ENCODE measurements at places on chromosomes 2 and 18.

GRCh38 chr2:237122214-237122666 lies 36.6 kb downstream of the COPS8 start:
- peak; percentile 57 for DNase-seq

- DNase-seq, result no peak
Measured at GRCh38 chr18:11005528-11005927, 143.8 kb downstream of the PIEZO2 start.

DNA sequence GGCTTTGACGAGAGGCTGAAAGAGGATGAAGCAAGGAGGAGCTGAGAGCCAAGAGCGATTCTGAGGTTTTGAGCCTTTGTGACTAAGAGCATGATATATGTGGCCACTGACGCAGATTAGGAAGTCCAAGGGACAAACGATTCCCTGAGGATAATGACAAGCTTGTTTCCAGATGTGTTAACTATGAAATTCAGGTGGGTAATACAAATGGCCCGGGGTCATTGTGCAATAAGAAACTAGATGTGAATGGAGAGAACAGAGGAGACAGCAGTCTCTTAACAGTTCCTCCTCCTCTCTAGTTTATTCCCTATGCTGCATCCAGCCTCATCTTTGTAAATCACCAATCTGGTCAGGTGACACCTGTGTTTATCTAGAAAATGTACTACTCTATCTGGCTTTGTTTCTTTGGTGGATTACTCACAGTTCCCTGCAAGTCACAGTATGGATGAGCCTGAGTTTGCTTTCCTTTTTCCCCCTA lies 84.2 kb downstream of the SOCS6 start:
- no peak for DNase-seq

DNA sequence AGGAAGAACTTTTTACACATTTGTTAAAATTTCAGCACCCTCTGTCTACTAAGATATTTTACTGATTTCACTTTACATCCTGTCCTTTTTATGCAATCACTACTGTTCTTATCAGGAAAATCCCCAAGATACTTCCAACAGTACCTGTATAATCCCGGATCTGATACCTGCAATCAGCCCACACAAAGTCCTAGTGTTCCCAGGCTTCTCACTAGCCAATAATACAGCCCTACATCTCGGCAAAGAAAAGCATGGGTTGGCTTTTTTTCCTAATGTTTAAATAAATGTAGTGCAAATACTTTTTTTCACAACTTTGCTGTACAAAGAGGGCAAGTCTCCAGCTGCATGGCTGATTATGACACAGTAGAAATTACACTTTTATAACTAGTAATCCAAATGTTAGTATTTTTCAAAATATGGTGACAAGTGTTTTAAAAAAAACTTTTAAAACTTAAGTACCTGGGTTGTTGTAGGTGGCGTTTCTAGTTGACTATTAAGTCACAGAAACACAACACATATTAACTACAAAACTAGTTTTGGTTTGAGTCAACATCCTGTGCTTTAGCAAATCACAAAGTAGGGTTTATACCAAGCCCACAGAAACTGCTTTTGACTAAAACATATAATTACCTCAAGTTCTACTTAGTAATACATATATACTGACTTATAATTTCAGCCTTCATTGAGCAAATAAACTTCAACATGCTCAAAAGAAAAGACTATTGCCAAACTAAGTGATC lies 19.5 kb downstream of the CNOT11 start:
- no peak for DNase-seq

GRCh38 chr18:58590254-58590653 lies 38.6 kb downstream of the ALPK2 start:
- peak; percentile 49 for DNase-seq

GRCh38 chr2:114569166-114569565 lies 126.7 kb downstream of the DPP10 start:
- DNase-seq, result no peak

DNA sequence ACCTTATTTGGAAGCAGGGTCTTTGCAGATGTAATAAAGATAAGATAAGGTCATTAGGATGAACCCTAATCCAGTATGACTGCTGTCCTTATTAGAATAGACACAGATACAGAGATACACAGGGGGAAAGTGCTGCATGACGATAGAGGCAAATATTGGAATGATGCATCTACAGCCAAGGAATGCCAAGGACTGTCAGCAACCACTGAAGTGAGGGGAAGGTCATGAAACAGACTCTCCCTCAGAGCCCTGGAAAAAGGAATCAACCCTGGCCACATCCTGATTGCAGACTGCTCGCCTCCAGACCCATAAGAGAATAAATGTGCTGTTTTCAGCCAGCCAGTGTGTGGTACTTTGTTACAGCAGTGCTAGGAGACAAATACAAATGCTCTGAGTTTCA lies 14.8 kb downstream of the TMEM237 start:
- no peak for DNase-seq

GRCh38 chr18:63224630-63225029 lies 94.9 kb downstream of the BCL2 start:
- DNase-seq, result no peak

DNA sequence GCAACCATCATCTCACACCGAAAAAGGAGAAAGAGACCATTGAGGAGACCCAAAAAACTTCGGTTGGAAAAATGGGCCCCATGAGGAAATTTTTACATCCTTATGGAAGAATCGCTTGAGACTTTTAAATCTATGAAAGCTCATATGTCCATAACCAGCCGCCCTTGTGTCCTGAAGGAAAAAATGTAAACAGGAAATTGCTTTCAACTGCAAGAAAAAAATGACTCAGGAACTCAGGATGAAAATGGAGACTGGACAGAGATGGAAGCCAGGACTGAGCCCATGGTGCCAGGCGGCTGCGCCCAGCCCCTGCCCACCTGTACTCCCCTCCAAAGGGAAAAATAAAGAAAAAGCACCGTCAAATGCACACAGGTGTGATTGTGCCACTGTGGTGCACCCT lies 81.5 kb upstream of the SLC66A3 start:
- no peak for DNase-seq

DNA sequence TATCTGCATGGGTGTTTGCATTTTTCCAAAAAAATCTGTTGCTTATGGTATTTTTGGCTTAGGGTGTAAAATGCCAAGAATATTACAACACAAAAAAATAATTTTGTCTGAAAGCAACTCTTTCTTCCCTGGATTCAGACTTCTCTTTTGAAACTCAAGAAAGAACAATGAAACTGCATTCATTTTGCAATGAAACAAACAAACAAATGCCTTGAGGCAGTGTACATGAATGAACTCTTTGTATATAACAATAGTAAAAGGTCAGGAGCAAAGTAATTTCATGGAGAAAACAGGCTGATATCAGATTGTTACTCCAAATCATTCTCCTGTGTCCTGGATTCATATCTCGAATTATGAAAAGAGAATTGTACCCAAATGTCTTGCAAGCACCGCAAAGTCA lies 301.6 kb upstream of the CDH20 start:
- DNase-seq, result no peak

DNA sequence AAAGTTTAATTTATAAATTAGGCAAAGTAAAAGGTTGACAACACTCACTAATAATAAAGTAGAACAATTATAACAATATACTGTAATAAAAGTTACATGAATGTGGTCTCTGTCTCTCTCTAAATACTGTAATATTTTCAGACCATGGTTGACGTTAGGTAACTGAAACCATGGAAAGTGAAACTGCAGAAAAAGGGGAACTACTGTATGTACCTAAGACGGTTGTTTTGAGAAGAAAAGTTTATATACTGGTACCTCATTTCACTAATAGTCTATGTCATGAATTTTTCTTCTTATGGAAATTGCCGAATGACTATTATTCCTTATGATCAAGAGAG lies 166.7 kb upstream of the ZNF521 start:
- DNase-seq, result no peak

GRCh38 chr2:21067859-21068537 lies 24.1 kb upstream of the APOB start:
- no peak for DNase-seq

DNA sequence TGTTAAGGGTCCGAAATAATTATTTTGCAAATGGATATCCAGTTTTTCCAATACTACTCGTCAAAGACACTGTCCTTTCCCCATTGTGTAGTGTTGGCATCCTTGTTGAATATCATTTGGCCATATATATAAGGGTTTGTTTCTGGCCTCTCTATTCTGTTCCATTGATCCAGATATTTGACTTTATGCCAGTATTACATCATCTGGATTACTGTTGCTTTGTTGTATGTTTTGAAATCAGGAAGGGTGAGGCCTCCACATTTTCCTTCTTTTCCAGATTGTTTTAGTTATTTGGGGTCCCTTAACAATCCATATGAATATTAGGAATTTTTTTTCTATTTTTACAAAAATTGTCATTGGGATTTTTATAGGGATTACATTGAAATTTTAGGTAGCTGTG lies 244.1 kb downstream of the GPD2 start:
- no peak for DNase-seq

- peak; percentile 42 for DNase-seq
Measured at GRCh38 chr18:22005191-22005841, 164.1 kb upstream of the GATA6 start.

DNA sequence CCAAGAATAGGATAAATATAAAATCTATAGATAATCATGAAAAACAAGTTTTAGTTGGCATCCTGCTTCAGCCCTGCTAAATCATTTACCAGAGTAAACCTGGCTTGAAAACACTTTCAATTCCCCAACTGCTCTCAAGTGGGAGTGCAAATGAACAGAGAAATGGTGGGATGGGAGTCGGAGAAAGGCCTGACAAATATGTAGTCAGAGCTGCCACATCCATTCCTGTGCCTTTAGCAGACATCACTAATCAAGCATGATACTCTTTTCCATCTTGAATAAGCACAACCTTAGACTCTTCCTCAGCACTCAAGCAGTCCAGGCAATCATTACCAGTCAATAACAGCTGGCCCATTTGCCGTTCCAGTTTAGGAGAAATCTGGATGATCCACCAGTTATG lies 101.3 kb downstream of the ANKRD44 start:
- DNase-seq, result no peak

- no peak for DNase-seq
Measured at GRCh38 chr2:179932786-179933185, 71.4 kb upstream of the ZNF385B start.

GRCh38 chr2:209960676-209961630 lies 41.5 kb upstream of the RPE start:
- peak; percentile 40 for DNase-seq

GRCh38 chr2:149456285-149456684 lies 125.9 kb downstream of the LYPD6 start:
- no peak for DNase-seq

GRCh38 chr2:85449214-85449588 lies 30.7 kb downstream of the SH2D6 start:
- no peak for DNase-seq

DNA sequence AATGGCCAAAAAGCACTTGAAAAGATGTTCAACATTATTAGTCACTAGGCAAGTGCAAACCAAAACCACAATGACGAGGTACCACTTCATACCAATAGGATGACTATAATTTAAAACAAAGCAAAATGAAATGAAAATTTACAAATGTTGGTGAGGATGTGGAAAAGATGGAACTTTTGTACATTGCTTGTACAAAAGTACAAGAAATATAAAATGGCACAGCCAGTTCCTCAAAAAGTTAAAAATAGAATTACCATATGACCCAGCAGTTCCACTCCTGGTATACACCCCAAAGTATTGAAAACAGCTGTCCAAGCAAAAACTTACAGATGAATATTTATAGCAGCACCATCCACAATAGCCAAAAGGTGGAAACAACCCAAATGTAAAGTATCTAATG lies 107.8 kb upstream of the XPO1 start:
- DNase-seq, result no peak

- DNase-seq, result no peak
Measured at GRCh38 chr18:50042611-50043010, 152.3 kb downstream of the MYO5B start.

- DNase-seq, result peak; percentile 21
Measured at GRCh38 chr2:128313931-128314347, 4.7 kb downstream of the HS6ST1 start.

GRCh38 chr2:241609859-241610793 lies 26.8 kb downstream of the THAP4 start:
- peak; percentile 85 for DNase-seq

GRCh38 chr2:218406209-218406948 lies 6.7 kb downstream of the CTDSP1 start:
- peak; percentile 98 for DNase-seq

DNA sequence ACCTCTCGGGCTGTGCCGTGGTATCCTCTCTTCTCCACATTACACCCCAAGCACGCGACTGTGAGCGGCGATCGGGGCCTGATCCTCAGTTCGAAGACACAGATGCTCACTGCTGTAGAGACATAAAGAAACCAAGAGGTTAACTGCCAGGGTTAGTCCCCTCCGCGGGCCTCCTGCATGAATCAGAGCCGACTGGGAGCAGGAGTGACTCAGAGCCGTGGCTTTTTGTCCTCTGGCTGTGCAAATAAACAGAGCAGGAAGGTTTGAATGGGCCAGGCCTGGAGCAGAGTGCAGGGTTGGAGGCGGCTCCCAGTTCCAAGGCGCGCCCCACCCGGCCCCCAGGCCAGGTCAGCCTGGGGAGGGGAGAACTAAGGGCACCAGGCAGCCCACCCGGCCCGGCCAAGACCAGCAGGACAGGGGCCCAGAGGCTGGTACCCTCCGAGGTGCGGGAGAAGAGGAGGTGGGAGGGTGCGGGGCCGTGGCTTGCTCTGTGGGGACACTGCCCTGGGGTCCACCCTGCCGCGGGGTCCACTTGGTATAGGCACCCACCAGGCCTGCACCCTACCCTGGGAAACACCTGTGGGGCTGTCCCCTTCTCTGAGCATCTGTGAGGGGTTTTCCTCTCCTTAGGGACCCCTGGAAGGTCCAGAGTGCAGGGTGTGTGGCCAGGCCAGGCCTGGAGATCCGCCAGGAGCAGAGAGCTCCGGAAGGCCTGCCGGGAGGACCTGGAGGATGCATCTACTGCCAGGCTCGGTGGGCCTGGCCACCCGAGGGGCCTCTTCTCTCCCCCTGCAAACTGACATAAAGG lies 16.5 kb downstream of the TWIST2 start:
- DNase-seq, result peak; percentile 91

DNA sequence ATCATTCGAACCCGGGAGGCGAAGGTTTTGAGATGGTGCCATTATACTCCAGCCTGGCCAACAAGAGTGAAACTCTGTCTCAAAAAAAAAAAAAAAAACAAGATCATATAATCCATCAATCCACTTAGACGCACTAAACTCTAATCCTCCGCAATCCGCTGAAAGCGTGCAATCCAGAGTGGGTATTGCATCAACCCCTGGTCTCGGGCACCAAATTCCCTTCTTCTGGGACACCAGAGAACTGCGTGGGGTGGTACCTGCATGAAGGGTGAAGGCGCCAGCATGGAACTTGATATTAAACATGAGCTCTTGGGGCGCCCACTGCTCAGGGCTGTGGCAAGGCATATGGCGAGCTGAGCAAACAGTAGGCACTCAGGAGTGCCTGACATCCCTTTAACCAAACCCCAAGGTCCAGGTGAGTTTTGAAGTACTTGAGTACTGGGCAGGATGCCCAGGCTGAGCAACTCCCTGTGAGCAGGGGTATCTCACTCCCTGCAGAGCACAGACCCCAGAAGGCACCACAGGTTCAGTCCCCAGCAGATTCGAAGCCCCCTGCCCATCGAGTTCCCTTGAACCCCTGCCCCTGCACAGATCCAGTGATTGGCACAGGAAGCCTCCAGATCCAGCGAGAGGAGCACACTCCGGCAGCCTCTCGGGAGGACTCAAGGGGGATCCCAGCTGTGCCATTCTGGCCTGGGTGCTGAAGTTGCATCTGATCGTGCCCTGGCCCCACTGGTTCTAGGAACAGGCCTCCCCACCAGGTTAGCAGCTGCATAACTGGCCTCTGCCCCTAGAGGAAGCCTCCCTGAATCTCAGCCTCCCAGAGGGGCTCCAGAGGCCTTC lies 8.0 kb downstream of the ALPI start:
- DNase-seq, result peak; percentile 13
